ENCODE measurements at places on chromosomes 13 and 19. TPM values are rescaled to one million over a fixed set of nuclear protein-coding genes. Genes with fewer than 3 reads are reported as not detected.

Gene PSG6
- total RNA-seq, result not detected

Gene MBD3L3
- not detected for total RNA-seq

Gene CLEC4M
- total RNA-seq, result not detected

Gene ZGLP1
- total RNA-seq, result 3.3 TPM

Gene ODAD3
- total RNA-seq, result 0.54 TPM

Gene OVOL3
- total RNA-seq, result not detected

GRCh38 chr13:71864986-71865873 lies 1.8 kb downstream of the DACH1 start:
- no peak for DNase-seq

- no peak for DNase-seq
Measured at GRCh38 chr13:25295701-25296100, 5.7 kb upstream of the NUP58 start.

GRCh38 chr19:44552324-44552723 lies 22.8 kb upstream of the CEACAM20 start:
- DNase-seq, result peak; percentile 42

DNA sequence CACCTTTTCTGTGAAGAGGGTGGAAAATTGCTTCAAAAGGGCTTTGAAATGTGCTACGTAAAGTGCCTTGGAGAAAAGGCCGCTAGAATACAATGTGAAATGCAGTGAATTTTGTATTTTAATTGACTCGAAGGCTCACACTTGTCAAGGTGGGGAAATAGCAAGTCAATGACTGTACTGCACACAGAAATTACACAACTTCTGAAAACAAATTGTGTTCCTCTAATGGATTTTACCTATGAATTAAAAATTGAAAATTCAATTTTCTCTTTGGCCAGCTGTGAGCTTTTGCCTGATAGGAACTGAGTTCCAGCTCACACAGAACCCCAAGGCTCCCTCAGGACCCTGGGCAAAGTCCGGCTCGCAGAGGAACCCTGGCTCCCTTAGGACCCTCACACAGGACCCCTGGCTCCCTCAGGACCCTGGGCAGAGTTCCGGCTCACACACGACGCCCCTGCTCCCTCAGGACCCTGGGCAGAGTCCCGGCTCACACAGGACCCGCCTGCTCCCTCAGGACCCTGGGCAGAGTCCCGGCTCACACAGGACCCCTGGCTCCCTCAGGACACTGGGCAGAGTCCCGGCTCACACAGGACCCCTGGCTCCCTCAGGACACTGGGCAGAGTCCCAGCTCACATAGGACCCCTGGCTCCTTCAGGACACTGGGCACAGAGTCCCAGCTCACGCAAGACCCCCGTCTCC lies 324.9 kb downstream of the UQCRFS1 start:
- DNase-seq, result no peak

- DNase-seq, result no peak
Measured at GRCh38 chr13:98707281-98707999, 45.0 kb downstream of the SLC15A1 start.

- no peak for DNase-seq
Measured at GRCh38 chr13:40127476-40127875, 472.0 kb downstream of the COG6 start.

DNA sequence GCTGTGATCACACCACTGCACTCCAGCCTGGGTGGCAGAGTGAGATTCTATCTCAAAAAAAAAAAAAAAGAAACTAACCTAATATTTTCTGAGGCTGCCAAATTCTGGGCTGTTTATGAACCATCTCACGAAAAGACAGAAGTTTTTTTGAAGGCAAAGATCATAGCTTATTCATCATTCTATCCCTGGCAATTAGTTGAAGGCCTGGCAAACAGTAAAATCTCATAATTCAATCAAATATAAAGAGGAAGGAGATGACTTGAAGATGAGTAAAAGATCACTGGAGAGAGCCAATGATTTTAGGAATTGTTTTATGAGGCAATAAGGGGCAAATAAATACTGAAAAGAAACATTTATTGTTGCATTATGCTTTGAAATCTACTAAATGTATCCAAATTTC lies 216.5 kb downstream of the DCLK1 start:
- no peak for DNase-seq

- peak; percentile 44 for DNase-seq
Measured at GRCh38 chr19:17404621-17405249, 695 bp downstream of the BST2 start.

DNA sequence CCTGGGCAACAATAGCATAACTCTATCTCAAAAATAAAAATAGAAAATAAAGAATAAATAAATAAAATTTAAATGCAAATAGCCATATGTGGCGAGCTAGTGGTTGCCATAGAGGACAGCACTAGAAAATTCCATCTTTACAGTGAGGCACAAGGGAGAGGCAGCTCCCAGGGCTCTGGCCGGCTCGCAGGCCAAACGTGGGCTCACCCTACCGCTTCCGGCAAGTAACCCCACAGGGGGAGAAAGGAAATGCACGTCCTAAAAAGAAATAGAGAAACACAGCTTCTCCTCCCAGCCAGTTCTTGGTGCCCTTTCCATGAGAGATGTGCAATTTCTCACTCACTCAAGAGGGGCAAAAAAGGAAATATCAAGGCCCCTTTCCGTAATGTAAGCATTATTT lies 12.4 kb upstream of the GRWD1 start:
- DNase-seq, result no peak
